ENCODE measurements at places on chromosomes 4 and X.

DNA sequence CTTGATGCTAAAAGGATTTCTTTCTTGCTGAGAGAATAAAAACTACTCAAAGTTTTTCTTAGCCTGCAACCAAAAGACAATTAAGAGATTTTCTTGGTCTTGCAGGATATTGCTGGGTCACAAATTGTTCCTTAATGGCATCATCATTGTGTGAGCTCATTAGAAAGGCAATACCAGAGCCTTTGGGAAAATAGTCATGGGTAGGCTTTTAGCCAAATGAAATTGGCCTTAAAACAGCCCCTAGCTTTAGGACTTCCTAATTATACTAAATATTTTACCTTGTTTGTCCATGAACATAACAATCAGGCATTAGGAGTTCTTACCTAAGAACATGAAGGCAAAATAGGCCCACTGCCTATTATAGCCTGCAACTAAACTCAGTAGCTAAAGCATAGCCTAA is 10.4 kb upstream of the FAM13A start:
- no peak for DNase-seq

DNA sequence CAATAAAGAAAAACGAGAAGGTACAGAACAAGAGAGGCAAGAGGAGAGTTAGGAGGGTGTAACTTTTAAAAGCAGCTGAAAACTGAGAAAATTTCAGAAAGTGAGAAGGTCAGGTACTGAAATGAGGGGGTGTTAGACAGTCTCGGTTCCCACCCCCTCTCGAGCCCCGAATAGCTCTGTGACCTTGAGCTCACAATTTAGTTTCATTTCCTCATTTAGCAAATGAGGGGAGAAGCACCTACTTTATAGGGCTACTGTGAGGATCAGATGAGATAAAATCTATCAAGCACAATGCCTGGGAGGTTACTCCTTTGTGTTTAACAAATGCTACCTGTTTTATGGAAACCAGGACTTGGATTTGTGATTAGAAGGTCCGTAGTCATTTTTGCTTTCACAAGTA is 4.9 kb downstream of the UGT8 start:
- no peak for DNase-seq

- DNase-seq: no peak
Observed at GRCh38 chr4:138341739-138342415, 99.7 kb upstream of the SLC7A11 start.

GRCh38 chr4:88623097-88623496 is 30.8 kb downstream of the HERC3 start:
- DNase-seq: peak; percentile 83

DNA sequence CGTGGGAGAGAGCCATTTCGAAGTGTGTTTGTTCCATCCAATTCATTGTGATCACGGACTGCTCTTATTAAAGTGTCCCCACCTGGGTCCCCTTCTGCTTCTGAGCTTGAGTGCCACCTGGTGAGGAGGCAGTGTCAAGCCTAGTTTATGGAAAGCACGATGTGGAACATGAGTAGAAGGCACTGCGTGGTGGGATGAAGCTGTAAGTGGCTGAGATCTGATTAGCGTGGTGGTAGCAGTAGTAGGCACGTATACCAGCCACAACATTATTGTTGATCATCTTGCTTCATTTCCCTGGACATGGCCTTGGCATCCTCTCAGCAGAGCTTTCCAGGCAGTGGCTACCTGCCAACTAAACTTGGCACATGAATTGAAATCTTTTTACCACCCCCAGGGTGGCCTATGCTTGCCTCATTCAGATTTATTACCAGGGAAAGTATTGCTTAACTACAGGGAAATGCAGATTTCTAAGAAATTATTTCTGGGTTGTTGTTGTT is 46.4 kb downstream of the GPAT3 start:
- no peak for DNase-seq

DNA sequence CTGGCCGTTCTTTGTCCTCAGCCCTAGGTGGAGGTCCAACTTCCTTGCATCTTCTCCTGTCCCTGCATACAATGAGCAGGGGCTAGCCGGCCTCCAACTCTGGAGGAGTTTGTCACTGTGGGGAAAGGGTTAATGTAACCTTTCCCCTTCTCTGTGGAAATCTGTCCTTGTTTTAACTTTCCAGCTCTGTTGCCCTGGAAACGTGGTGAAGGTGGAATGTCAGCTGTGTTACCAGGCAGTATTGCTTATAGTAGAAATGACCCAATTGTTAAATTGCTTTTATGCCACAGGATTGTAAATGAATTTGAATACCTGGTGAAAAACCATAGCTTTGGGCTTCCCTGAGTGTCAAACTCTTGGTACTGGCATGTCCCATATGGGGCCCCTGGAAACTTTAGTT is 131.6 kb upstream of the SCML1 start:
- DNase-seq: no peak

DNA sequence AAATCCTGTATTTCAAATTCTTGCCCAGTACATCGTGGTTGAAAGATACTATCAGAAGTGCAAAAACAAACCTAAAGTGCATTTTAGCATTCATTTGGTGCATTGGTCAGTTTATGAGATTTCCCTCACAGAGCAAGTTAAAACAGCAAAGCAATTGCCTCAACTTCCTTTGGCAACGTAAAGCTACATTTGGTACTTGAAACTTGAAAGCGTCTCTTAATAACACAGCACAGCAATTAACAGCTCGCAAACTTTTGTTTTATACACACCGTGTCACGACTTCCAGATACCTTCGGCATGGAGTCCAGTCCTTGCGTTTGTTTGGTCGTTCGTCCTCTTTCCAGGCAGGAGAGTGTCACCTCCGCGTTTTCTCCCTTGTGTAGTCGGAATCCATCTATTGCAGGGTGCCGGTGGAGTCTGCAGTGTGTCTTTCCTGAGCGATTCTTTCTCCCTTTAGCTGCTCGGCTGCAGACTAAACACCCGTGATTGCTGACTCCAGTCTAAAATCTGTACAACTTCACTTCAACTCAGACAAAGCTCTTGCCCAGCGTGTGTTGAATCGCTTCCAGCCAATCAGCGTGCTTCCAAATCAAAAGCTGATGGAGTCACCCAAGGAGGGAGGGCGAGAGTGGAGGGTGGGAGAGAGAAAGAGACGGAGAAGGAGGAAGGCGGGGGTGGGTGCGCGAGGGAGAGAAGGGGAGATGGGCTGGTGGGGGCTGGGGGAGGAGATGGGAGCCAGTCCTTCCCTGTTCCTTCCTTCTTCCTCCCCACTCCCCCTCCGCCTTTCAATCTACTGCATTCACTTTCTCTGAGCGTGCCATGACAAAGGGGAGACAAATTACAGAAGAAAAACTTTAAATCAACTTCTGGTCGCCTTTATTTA is at the start of gene PCDH18:
Gene PCDH18 (minus strand): TSS at position 509 of the 883 bp plus-strand sequence. CDS start 406 bp downstream, at position 103.
- peak; percentile 84 for DNase-seq

DNA sequence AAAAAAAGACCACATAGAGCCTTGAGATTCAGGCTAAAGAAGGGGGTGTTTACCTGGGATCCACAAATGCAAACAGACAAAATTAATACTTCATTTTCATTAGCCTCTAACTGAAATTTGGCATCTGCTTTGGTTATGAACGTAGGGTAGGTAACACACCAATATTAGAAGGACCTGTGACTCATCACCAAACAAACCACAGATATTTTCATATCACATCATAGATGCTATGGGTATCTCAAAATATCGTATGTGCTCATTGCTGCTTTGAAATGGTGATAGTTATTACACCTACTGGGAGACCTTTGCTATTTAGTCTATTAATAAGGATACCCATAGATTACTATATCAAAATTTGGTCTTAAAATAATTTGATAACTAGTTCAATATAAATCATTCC is 180.6 kb upstream of the MAP3K15 start:
- DNase-seq: no peak

GRCh38 chr4:86626066-86626465 is 32.0 kb downstream of the PTPN13 start:
- no peak for DNase-seq

DNA sequence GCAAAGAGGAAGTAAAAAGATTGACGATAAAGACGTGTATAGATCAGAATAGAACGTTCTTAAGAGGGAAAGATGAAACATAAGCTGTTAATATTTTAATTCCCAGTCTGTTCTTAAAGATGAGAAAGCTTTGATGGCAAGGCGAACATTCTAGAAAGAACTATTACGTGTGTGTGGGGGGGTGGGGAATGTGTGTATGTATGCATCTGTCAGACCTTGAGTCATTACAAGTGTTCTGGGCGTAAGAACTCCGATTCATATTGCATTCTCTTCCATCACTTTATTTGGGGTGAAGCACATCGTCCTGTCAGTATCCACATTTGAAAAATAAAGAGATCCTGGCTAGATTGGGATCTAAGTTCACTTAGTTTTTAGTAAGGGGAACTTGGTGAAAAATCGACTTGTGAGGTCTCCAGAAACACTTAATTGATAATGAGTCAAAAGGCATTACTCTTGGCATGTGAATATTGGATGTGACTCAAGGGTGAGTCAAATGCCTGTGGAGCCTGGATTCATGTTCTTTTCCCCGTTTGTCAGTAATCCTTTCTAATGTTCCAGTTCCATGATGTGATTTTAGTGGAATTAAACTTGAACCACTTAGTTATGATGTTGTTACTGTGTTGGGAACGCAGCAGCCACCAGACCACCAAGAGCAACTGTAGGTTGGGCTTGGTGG is 3.1 kb downstream of the SMS start:
- DNase-seq: peak; percentile 67

DNA sequence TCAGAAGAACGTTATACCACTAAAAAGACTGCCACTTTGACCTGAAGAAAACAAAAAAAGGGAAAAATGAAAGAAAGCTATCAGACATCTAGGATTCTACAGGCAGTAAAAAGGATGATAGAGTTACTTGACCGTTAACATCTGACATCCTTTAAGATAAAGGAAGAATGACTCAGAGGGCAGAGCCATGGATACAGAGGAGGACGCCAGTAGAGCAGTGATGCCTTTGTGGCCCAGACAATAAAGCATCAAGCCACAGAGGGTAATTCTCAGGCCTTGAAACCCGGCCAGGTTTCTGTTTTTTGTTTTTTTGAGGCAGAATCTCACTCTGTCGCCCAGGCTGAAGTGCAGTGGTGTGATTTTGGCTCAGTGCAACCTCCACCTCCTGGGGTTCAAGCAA is 9.5 kb upstream of the BEX1 start:
- DNase-seq: no peak

- DNase-seq: no peak
Observed at GRCh38 chrX:17638731-17639130, 98.6 kb upstream of the SCML1 start.

DNA sequence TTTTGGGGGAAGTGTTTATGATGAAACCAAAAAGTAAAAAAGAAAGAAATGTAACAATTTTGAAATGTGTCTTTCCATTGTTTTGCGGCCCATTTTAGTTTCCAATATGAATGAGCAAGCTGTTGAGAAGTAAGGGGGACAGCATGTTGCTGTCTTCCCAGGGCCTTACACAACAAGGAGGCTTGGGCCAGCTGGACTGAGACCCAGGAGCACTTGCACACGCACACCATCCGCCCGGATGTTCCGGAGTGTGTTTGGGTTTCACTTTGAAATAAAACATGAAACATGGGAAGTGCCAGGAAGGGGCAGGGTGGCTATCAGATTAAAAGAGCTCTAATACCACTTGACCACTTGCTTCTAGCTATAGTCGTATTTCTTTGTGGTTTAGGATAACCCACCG is 144.4 kb downstream of the NHS start:
- no peak for DNase-seq

DNA sequence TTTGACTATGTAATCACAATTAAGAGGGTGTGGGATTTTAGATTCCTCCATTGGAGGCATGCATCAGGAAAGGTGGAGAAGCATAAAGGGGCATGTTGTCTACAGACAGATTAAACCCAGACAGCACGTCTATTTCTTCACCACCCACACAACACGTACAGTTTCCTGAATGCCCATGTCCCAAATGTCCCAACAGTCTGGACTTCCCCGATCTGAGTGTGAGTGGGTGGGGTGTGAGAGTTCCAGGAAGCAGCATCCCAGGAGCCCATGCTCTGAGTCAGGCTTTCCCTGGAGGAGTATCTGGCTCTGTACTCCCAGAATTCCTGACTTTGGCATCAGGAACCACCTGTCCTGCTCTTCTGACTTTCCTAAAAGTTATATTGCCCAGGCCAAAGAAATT is 30.8 kb upstream of the NDP start:
- no peak for DNase-seq
